Chondrocyte (in vitro differentiated cells): ENCODE measurements at places on chromosomes 7 and 10.
A peak's percentile ranks its signal among the peaks of the same experiment; 100 is the strongest.

DNA sequence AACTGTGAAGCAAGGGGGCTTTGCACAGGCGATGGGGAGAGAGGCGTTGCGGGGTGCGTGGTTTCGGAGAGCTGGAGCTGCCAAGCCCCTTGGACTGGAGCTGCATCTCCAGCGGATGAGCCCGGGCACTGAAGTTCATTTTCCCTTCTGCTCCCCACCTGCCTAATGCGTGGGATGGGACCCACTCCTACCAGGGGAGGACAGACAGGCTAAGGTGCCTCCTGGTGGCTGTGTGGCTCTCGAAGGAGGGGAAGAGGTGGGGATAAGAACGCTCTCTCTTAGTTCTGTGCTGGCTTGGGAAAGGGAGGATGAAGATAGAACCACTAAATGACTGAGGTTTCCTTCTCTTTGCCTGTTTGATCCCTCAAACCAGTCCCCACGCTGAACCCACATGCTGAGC, 177.6 kb upstream of the PITRM1 start:
- DNase-seq: no peak

- no peak for DNase-seq
These were observed 301.5 kb downstream of the ZEB1 start for GRCh38 chr10:31620226-31621151.

- DNase-seq: no peak
These were observed 125.6 kb downstream of the NT5C2 start for GRCh38 chr10:103067484-103067883.

- DNase-seq: no peak
These were observed 141.2 kb upstream of the ABCB5 start for GRCh38 chr7:20474249-20474648.

DNA sequence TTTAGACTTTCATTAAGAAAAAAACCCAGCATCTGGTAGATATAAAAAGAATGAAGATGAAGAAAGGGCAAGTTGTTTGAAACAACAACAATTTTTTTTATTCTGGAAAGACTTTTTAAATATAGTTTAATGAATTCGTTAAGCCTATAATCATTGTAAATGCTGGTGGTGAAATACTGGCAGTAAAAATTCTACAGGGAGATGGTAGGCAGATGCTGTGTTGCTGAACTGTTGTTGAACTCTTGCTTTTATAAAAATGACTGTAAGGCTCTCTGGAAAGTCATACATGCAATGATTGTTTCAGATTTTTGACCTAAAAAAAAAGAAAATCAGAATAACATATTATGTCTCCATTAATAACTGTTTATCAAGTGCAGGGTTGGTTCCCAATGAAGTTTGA, 39.0 kb downstream of the SCIN start:
- DNase-seq: no peak

DNA sequence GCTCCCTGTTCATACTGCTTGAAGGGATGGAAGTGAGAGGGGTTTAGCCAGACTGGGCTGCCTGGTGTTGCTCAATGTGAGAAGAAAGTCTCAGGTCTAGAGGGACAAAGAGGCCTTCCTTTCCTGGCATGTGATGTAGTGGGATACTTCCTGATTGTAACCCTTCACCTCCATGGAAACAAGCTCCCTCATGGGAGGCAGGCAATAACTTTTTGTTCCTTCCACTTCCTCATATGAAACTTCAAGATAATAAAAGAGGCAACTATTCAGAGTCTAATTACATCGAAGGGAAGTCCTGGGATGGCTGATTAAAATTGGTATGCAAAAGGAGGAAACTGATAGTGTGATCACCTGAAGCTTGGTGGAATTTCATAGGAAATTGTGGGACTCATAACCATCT, 84.1 kb upstream of the ETV1 start:
- no peak for DNase-seq

- no peak for DNase-seq
These were observed 77.3 kb upstream of the MKLN1 start for GRCh38 chr7:131250331-131250730.

DNA sequence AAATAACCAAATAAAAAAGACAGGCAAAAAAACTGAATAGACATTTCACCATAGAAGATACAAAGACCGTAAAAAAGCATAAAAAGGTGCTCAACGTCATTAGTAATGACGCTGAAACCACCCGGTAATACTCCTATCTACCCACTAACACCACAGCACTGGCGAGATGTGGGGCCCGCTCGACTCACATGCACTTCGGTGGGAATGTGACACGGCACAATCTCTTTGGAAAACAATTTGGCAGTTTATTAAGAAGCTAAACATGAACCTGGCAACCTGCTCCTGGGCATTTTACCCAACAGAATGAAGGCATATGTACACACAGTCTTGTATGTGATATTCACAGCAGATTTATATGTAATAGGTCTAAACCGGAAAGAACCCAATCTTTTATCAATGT, 42.8 kb upstream of the NCAPG2 start:
- no peak for DNase-seq

GRCh38 chr7:25671111-25671510, 442.8 kb upstream of the NPVF start:
- no peak for DNase-seq

GRCh38 chr7:102128303-102128702, 158.4 kb upstream of the SH2B2 start:
- DNase-seq: no peak

DNA sequence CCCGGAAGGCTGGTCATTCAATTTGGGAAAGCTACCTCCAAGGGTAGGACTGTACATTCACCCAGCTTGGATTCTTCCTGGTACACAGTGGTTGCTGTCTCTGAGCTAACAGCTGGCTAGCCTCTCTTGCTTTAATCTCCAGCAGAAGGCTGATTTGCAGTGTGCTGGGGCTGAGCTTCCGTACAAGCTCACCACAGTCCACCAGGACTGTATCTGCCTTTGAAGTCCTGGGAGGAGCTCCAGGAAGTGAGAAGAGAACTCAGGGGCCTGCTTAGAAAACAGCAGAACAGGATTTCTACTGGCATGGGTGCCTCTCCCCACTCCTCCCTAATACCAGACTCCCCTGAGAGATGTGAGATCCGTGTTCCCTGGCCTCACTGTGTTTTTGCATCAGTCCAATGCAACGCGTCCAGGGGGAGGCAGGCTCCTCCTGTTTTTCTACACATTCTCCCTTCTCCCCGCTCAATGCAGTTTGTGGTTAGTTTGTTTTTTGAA, 6.6 kb downstream of the AFAP1L2 start:
- no peak for DNase-seq

DNA sequence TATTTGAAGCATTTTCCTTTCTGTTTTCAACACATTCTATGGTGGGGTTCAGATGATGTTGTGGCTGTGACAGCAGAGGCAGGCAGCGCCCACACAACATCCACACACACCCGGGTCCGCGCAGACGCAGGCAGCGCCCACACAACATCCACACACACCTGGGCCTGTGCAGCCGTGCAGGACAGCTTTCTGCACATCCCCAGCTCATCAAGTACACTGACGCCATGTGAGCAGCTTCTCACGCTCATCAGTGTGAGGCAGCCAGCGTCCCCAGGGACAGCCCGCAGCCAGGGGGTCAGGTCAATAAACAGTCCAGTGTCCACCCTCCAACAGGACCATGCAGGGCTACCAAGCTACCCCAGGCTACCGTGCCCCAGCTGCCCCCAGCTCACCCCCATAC, 272.8 kb upstream of the TCERG1L start:
- DNase-seq: no peak

DNA sequence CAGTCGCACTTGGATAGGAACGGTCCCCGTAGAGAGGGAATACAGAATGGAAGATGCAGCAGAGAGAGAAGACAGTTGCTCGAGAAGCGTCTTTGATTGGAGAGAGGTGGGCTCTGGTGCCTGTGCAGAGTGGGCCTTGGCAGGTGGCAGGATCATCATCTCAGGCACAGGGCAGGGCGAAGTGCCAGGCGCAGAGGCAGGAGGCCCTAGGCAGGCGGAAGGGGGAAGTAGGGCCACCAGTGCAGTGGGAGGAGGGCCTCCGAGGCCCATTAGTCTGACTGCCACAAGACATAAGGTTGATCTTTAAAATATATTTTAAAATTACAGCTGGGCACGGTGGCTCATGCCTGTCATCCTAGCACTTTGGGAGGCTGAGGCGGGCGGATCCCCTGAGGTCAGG, 10.1 kb downstream of the CARD11 start:
- no peak for DNase-seq

GRCh38 chr10:45152726-45153125, 152.0 kb downstream of the ZNF22 start:
- no peak for DNase-seq

DNA sequence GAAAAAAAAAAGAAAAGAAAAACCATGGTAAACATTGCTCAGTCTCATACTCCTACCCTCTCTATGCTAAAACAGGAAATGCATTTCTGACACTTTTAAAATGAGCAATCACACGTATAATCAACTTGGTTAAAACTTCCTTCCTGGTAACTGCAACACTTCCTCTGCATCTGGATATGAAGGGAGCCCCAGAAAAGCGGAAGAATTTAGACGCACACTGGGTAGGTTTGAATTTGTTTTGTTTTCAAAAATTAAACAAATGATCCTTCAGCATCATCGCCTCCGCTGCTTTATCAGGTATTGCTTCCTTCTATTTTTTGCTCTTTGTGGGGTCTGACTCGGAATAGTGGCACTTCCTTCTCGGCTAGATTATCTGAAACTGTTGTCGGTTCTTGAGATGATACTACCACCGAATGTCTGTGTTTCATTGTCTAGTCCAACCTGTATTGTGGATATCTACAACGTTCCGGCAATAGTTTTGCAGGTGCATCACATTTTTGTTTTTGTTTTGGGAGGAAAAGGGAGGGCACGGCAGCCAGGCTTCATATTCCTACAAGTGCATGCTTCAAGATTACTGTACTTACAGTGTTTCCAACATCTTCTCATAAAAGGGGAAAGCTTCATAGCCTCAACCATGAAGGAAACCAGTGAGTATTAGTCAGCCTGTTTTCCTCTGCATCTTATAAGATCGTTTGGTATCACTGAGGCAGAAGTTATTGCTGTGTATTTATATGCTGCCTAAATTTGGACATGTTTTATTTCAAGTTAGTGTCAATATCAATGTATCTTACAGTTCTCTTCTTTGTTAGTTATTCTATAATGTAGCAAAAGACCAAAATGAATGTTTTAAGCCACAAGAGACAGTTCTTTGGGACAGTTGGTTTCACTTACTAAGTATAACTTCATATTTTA, at the start of gene PIK3CG:
Gene PIK3CG, plus strand, starts transcription at position 153 of the 912 bp plus-strand sequence. CDS start 2,280 bp downstream, outside the sequence.
- no peak for DNase-seq

DNA sequence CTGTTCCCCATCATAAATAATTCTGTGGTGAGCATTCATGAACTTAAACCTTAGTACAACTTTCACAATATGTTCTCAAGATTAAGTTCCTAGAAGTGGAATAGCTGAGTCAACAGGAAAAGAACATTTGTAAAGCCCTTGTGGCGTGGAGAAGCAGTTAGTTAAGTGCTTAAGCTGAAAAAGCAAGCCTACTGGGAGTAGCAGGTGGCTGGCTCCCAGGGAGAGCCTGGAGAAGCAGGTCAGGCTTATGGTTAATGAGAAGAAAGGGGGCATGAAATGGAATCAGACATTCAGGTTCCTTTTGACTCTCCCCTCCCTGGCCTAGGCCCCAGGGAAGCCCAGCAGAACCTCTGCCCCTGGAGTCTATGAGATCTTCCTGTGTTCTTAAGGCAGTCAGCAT, 35.3 kb downstream of the VSTM4 start:
- no peak for DNase-seq

DNA sequence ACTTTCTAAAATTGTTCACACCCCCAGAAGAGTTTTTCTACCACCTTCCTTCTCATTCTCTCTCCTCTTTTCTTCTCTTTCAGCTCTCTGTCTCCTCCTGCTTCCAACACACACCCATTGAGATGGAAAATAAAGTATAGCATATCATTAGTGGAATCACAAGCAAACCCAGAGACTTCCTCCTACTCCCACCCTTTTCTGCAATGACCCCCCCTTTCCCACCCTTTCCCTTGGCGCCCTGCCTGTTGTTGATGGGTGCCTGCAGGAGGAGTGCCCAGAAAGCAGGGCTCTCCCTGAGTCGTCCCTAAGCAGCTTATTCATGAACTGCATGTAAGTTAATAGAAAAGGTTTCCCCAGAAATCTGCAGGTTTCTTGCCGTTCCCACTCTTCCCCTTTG, 300.0 kb downstream of the PLXNA4 start:
- DNase-seq: no peak

DNA sequence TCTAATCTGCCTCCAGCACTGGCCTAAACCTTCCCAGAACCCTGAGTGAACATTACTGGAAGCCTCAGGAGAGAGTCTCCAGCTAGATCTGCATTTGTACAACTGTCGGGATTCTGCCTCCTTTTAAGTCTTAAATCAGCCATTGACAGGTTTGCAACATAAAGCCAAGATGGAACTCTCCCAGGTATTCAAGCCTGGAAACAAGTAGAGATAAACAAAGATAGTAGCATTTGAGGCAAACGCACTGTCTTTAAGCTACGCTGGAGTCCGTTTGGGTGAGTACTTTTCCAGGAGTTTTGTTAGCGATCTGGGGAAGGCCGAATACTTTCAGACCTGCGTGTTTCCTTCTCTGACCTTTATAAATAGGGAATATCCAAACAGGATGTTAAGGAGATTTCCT, 317.2 kb upstream of the FZD8 start:
- no peak for DNase-seq

DNA sequence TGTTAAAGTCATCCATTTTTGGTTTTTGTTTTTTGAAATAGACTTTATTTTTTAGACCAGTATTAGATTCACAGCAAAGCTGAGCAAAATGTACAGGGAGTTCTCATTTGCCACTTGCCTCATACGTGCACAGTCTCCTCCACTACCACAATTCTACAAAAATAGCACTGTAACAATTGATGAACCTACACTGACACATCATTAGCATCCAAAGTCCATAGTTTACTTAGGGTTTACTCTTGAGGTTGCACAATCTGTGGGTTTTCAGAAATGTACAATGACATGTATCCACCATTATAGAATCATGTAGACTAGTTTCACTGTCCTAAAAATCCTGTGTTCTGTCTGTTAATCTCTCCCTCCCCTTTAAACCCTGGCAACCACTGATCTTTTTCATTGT, 125.8 kb upstream of the PDSS1 start:
- no peak for DNase-seq

DNA sequence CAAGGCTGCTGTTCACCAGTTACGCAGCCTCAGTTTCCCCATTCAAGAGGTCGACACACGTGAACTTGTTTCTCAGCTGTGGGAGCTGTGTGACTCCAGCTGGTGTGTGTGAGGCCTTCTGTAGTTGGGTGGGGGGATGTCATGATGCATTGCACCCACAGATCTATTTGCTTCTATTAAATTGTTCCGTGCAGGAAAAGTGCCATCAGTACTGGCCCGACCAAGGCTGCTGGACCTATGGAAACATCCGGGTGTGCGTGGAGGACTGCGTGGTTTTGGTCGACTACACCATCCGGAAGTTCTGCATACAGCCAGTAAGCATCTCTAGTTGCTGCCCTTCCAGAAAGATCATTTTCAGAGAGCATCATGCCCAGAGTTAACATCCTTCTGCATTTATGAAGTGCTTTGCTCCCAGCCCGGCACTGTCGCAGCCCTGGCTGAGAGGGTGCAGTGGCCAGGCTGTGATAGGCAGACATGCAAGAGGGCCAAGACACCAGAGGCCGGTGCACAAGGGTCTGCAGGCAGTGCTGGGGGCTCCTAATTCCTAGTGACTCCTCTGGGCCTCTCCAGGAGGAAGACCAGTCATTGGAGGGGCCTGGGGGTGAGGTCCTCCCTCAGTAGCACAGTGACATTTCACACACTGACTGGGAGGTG, 60.2 kb downstream of the MKI67 start:
- DNase-seq: peak; percentile 50

- DNase-seq: no peak
These were observed 84.9 kb upstream of the SEC61G start for GRCh38 chr7:54843841-54844355.
